Stimulated activated CD4-positive, alpha-beta T cell treated with anti-CD3 and anti-CD28 coated beads, Interleukin-1b, Interleukin-23, amount 100 ng/mL, for 1 hour (primary cell): ENCODE measurements at places on chromosomes 1 and 21.

DNA sequence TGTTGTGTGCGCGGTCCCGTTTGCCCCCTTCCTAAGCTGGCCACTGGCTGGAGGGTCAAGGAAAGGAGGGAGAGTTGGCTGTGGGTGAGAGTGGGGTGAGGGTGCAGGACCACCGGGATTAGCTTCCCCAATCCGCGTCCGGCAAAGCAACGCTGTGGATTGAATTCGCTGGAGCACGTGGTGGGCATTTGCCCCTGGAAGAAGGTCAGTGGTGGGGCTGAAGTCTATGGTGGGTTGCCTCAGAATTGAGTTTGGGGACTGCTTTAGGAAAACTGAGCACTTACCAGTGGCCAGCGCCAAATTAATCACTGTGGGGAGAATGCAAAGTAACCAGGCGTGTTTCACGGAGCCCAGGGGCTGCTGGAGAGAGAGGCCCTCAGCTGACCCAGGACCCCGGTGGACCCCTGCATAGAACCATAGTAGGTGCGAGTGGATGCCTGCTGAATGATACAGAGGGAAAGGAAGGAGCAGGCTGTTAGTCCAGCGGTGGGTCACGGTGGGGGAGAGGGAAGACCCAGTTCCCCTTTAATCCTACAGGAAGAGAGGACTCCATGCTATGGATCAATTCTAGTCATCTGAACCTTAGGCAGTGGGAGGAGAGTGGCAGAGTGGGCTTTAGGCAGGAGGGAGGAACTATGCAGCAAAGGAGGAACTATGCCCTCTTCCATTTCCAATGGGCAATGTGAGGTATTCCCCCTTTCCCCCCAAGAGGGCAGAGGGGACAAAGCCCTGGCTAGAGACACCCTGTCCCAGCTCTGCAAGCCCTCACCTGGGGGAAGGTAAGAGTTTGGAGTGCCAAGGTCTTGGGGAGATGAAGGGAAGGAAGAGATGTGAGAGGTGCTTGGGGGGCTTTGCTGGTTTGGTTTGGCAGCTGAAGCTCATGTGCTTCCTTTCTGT, 1.2 kb downstream of the TNFRSF8 start:
- no peak for DNase-seq

DNA sequence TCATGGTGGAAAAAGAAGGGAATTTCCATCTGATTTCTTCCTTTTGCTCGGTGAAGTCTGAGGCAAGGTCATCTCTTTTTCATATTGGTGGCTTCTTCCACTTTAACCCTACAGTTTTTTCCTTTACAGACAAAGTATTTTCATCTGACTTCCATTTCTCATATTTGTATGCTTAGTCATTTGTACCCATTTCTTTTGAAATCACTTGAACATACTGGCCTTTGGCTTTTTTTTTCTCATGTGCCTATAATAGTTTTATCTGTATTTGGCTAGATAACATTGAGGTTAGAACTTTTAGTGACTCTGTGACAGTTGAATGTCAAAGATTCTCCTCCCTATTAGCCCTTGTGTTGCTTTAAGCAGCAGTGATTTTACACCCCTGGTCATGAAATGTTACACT, 27.7 kb downstream of the IL12RB2 start:
- no peak for DNase-seq

DNA sequence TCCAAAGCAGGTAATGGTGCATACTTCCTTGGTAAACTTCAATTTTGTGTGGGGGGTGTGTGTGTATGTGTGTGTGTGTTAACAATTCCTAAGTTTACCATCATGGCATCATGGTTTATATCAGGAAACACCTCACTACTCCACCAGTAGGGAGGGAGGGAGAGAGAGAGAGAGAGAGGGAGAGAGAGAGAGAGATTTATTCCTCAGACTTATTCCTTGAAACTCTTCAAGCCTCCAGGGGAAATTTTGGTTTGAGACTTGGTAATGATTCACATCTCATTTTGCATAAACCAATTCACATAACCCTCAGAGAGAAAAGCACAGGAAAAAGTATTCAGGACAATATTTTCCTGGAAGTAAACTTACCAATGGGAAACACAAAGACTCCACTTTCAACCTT, 115.0 kb downstream of the TTLL7 start:
- no peak for DNase-seq

GRCh38 chr1:233844692-233845091, 59.8 kb upstream of the SLC35F3 start:
- no peak for DNase-seq

- DNase-seq = no peak
Observed at GRCh38 chr1:100868364-100868995, 26.2 kb downstream of the EXTL2 start.

DNA sequence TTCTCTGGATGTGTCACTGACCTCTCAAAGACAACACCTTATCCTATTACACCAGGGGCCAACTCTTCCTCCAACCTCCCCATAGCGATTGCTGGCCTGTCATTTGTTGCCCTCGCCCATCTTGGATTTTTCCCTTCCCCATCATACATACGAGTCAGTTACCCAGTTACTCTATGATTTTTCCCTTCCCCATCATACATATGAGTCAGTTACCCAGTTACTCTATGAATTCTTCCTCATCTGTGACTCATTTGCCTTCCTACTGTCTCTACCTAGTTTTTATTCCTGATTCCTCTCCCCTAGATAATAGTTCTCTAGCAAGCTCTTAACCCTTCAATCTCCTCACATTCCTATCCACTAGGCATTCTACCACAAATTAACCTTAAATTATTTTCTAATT, 178.8 kb downstream of the NR5A2 start:
- no peak for DNase-seq

GRCh38 chr1:75135573-75136194, 1.5 kb downstream of the LHX8 start:
- no peak for DNase-seq

DNA sequence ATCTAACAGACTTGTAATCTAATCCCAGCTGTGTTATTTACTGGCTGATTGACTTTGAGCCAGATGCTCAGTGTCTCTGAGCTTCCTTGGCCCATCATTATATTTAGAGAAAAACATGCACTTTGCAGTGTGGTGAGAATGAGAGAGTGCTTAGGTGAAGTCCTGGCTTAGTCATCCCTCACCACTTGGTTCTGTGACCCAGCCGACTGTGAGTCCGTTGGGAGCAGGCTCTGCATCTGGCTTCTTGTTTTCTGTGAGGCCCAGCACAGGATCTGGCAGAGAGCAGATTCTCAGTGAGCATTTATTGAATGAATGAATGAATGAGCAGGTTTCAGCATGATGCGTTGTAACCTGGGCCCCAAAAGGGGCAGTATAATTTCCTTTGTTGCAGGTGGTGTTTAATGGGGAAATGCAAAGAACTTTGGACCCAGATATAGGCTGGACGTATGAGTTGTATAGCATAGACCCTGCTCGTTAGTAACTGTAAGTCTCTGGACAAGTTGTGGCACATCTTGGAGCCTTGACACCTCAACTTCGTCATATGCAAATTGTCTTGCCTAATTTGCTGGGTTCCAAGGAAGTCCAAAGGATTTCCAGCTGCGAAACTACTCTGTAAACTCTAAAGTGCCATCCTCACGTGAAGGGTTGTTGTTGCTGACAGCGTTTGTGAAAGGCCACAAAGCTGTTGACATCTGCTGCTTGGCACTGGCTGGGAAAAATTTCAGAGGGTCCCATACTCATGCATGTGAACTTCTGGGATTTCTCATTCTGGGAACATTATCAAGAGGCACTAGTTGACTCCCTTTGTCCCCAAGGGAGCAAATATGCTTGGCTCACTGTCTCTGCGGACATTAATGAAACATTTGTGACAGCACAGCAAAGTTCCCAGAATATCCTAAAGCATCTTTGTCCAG, 138.8 kb upstream of the USP24 start:
- no peak for DNase-seq

DNA sequence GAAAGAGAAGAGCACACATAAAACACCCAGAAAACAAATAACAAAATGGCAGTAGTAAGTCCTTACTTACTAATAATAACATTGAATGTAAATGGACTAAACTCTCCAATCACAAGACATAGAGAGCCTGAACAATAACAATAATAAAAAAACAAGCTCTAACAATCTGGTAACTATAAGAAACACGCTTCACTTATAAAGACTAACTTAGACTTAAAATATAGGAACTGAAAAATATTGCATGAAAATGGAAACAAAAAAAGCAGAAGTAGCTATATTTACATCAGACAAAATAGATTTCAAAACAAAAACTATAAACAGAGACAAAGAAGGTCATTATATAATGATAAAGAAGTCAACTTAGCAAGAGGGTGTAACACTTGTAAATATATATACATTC, 83.1 kb upstream of the LYPLAL1 start:
- no peak for DNase-seq

- DNase-seq = no peak
Observed at GRCh38 chr1:51898090-51898734, 19.7 kb upstream of the NRDC start.

- no peak for DNase-seq
Observed at GRCh38 chr1:219318826-219319225, 145.1 kb downstream of the LYPLAL1 start.

- DNase-seq = no peak
Observed at GRCh38 chr1:178543290-178543607, 30.3 kb downstream of the TEX35 start.

- no peak for DNase-seq
Observed at GRCh38 chr1:157993918-157994605, 617 bp downstream of the KIRREL1 start.
